GM13976 (cell line): ENCODE measurements at places on chromosomes 5 and 9.
A peak's percentile ranks its signal among the peaks of the same experiment; 100 is the strongest.

- DNase-seq = no peak
Measured at GRCh38 chr9:127262602-127263001, 2.0 kb upstream of the GARNL3 start.

DNA sequence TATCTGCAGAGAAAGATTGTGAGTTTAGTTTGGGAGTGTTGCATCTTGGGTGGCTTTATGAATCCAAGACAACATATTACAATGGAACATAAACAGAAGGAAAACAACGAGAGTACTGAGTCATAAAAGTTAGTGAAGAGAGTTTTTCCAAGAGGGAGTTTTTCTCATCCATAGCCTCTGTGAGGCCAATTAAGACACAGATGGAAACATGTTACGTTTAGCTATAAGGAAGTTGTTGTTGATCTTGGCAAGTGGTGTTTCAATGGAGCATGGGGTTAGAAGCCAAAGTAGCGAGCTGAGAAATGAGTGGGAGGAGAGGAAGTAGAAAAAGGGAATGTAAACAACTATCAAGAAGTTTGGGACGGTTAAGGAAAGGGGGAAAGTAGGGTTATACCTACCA lies 53.3 kb upstream of the SPATA31D4 start:
- DNase-seq = no peak

GRCh38 chr9:87390361-87390760 lies 107.3 kb upstream of the DAPK1 start:
- DNase-seq = no peak

DNA sequence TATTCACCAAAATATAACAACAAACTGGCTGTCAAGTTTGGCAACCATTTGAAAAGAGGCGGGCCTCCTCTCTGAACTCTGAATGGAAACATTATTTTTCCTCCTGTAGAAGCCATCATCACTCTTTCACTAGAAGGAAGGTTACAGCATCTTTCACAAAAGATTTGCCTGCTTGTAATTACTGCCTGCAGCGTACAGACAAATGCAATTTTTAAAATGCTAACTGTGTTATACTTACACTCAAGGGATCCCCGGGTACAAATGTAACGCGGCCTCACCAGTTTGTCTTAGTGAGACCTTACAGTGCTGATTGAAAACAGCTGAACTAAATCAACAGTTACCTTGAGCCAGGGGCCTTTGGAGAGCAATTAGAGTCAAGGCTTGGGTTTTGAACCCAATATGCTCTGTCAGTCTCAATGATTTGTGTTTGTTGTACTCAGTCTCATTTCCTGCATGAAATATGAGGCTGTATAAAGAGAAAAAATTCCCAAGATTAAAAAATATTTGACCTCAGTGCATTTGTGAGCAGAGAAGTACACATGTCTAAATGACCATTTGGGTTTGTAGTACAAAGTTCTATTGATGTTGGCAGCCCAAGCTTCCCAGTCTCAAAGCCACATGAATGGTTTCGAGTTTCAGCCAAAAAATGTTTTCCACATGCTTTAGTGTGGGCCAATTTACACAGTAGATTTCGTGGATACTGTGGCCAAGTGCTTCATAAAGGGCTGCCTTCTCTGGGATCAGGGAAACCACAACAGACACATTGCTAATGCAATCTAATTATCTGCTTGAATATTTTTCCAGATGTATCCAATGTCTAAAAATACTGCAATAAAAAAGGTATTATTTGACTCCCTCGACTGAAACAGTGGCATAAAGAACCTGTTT lies 500.0 kb downstream of the SPATA31D1 start:
- no peak for DNase-seq

DNA sequence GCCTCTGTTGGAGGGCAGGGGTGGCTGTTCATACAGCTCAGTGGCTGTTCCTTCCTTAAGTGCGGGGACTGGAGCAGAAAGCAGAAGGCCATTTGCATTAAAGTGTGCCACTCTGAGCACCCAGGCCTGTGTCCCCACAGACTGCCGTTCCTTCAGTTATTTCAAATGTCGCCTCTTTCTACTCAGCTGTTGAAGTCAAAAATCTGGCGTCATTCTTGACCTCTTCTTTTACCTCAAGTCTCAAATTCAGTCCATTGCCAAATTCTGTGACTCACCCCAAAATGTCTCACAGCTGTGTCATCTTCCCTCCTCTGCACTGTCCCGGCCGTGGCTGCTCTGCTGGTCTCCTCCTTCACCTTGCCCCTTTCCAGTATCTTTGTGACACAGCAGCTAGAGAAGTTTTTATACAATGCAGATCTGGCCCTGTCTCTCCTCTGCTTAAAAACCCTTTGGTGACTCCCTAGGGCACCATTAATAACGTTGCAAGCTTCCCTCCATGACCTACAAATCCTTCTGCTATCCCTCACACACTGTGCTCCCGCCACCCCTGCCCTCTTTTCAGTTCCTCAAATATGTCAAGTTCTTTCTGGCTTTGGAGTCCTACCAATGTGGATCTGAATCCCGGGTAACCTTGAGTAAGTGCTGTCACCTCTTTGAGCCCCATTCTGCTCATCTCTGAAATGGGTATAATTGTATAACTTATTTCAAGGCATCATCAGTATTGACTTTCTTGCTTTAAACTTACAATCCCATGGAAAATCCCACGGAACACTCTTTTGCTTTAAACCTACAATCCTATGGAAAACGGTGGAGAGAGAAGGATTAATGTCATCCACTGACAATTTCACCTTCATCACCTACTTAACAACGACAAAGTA lies 98.3 kb upstream of the BOD1 start:
- DNase-seq = no peak

GRCh38 chr9:87263291-87263690 lies 234.4 kb upstream of the DAPK1 start:
- DNase-seq = no peak

DNA sequence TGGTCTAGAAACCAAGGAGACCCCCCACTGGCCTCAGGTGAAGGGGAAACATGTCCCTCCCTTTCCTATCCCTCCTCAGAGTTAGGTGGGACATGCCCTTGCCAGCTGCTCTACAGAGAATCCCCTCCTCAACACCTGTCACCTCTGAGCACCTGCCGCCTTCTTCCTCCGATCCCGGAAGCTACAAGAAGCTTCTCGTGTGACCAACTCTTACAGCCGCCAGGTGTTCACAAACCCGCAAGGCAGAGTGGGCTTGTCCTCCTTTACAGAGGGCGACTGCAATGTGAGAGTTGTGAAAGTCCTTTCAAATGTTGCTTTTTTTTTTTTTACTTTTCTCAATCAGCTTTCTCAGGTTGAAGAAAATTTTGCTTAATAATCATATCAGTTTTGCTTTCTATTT lies 3.7 kb upstream of the ICE1 start:
- no peak for DNase-seq

DNA sequence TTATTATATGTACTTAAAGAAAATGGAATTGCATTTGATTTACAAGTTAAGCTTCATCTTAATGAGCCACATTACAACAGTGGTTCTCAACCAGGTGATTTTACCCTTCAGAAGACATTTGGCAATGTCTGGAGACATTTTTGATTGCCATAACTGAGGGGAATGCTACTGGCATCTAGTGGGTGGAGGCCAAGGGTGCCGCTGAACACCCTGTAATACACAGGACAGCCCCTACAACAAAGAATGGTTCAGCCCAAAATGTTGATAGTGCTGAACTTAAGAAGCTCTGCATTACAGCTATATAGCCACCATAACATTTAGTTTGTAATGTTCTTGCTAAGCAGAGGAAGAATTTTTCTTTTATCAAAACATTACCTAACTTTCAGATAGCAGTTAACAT lies 103.1 kb downstream of the PAM start:
- no peak for DNase-seq

DNA sequence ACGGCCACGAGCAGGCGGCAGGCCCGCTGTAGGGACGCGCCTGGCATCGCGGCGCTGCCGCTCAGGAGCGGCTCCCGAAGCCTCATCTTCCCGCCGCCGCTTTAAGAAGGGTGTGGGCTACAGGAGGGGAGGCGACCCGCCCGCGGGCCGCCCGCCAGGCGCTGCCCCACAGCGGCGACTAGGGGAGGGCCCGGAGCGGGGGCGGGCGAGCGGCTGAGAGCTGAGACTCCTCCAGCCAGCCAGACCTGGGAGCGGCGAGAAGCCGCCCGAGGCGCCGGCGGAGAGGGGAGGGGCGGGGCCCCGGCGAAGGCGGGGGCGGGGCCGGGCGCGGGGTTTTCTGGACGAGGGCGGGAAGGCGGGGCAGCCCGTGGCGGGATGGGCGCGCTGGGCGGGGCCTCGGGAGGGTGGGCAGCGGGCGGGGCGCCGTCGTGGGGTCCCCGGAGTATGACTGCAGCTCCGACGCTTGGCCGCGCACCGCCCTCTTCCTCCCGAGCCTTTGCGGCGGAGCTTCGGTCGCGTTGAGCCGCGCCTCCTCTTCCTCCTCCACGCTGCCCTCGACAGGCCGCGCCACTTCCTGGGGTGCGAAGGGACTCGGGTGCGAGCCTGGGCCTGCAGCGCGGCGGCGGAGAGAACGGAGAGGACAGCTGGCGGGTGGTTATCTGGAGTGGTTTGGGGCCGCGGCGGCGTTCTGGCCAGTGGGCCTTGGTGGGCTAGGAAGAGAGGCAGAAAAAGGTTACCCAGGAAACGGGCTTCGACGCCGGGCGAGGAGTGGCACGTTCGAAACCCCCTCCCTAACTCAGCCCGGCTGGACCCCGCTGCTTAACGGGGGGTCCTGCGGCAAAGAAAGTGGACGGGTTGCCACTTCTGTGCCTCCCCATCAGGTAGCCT lies at the start of gene B4GALT1:
Gene B4GALT1, minus strand, starts transcription at position 253 of the 888 bp plus-strand sequence. Its CDS starts 167 bp downstream, at position 86.
- peak; percentile 96 for DNase-seq

- DNase-seq = no peak
Measured at GRCh38 chr5:126519637-126520592, 75.1 kb downstream of the ALDH7A1 start.

DNA sequence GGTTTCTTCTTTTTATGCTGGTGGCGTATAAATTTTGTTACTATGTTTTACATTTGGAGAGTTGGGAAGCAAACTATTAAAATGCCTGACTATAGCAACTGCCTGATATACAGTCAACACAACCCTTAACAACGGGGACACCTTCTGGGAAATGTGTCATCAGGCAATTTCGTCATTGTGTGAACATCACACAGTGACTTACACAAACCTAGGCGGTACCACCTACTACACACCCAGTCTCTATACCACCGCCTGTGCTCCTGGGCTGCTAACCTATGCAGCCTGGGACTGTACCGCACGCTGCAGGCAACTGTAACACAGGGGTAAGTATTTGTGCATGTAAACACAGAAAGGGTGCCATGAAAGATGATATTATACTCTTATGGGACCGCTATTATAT lies 1.3 kb upstream of the CDHR2 start:
- no peak for DNase-seq

DNA sequence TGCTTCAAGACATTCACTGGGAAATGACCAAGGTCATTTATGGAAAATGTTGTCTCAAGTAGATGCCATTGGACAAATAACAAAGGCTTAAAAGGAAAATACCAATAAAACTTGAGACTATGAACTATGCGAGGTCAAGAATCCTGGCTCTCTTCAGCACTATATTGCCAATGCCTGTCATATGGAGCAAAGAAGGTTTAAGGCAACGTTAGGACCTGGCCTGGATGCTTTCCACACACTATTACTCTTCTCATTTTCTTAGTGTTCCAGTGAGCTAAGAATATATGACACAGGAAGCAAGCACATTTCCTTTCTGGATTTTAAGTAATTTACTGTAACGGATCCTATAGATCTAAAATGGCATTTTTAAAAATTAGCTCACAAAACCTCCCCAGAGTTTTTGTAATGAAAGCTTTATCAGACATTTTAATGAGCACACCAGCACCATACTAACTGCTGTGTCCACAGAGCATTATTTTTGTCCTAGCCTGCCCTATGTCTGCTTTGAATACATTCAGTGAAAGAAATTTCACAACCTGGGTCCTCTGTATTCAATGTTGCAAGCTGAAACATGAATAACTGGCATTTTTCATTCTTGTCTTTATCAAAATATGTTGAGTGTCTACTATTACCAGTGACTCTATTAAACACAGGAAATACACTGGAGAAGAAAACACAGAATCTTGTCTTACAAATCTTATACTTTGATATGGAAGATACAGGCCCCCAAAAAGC lies 315.6 kb downstream of the CETN3 start:
- no peak for DNase-seq

DNA sequence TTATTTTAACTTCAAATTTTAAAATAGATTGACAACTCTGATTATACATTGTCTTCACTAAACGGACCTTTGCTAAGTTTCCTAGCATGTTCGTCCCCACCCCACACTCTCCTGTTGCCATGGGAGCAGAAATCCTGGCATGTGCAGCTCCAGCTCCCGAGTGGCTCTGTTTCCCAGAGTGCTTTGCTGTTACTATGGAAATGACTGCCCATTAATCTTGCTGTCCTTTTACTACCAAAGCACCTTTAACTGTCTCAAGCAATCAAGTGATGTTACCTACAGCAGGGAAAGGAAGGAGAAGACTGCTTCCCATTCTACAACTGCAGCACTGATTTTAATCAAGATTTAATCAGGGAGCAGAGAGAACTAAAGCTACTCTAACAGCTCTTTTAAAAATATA lies 212.0 kb upstream of the KIF2A start:
- no peak for DNase-seq

DNA sequence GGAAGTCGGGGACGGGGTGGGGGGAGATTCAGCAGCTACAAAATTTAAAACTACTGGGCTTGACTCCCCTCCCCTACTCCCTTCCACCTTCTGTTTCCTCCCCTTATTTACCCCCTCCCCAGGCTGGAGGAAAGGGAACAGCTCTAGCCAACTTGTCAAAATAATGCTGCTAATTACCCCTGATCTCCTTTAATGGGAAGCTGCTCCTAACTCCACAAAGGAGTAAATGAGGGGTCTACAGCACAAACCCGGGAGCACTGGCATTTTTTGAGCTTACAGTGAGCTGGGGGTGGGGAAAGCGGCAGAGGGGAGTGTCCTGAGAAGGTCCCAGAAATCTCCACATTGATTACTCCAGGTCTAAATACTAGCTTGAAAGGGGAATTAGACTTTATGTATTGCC lies 3.1 kb downstream of the PTCH1 start:
- no peak for DNase-seq

GRCh38 chr5:135037519-135038204 lies 3.6 kb upstream of the PITX1 start:
- no peak for DNase-seq

GRCh38 chr5:60852940-60853339 lies 8.9 kb upstream of the ELOVL7 start:
- DNase-seq = no peak

GRCh38 chr5:141359790-141360426 lies at the start of gene PCDHGB2:
PCDHGB2 (plus strand) TSS chr5:141359994; CDS start chr5:141360136, 142 bp downstream.
- DNase-seq = peak; percentile 73

- no peak for DNase-seq
Measured at GRCh38 chr9:118596374-118597015, 772.7 kb downstream of the BRINP1 start.
